ENCODE measurements at places on chromosomes 16 and 17. TPM values are rescaled to one million over a fixed set of nuclear protein-coding genes. Genes with fewer than 3 reads are reported as not detected.

SPAG5 gene
- 49.6 TPM for total RNA-seq

TADA2A gene
- 12.0 TPM for total RNA-seq

RNF227 gene
- total RNA-seq, result 9.3 TPM

SARM1 gene
- total RNA-seq, result 5.5 TPM

MYO1C gene
- 226 TPM for total RNA-seq

VAT1L gene
- total RNA-seq, result 5.1 TPM

MYCBPAP gene
- total RNA-seq, result 0.67 TPM

CEP295NL gene
- total RNA-seq, result 0.20 TPM

KRTAP2-2 gene
- total RNA-seq, result not detected

SCNN1B gene
- total RNA-seq, result 0.73 TPM

ZNHIT3 gene
- total RNA-seq, result 30.5 TPM

CDRT15 gene
- not detected for total RNA-seq

FOXF1 gene
- 13.3 TPM for total RNA-seq

LLGL2 gene
- 5.2 TPM for total RNA-seq

EVI2A gene
- 1.9 TPM for total RNA-seq

SALL1 gene
- total RNA-seq, result not detected

BRICD5 gene
- 1.7 TPM for total RNA-seq

CTRL gene
- 0.84 TPM for total RNA-seq

ABCA5 gene
- 13.7 TPM for total RNA-seq

CCL11 gene
- not detected for total RNA-seq

MILR1 gene
- total RNA-seq, result 20.6 TPM

HID1 gene
- 15.5 TPM for total RNA-seq

CYB5D1 gene
- total RNA-seq, result 13.9 TPM

NEUROD2 gene
- not detected for total RNA-seq

RANGRF gene
- total RNA-seq, result 35.9 TPM

SOX8 gene
- 0.10 TPM for total RNA-seq

C16orf96 gene
- 0.05 TPM for total RNA-seq

BCL6B gene
- total RNA-seq, result 37.0 TPM

TOP3A gene
- total RNA-seq, result 53.2 TPM

CHD9NB gene
- 0.20 TPM for total RNA-seq

CLEC18C gene
- total RNA-seq, result not detected

FTO gene
- 60.2 TPM for total RNA-seq

AANAT gene
- not detected for total RNA-seq
